ENCODE measurements at places on chromosomes 1 and 21. TPM values are rescaled to one million over a fixed set of nuclear protein-coding genes. Genes with fewer than 3 reads are reported as not detected.

The DEGS1 gene
- 35.2 TPM for total RNA-seq

The BSND gene
- not detected for total RNA-seq

The LCE3D gene
- not detected for total RNA-seq

The RHD gene
- total RNA-seq = not detected
